CD4-positive, alpha-beta T cell treated with Interleukin-21 for 1 hour (primary cell): ENCODE measurements at places on chromosomes 1 and 21.

GRCh38 chr1:176211396-176212165 lies 4.5 kb upstream of the COP1 start:
- no peak for DNase-seq

- no peak for DNase-seq
These were observed 210.9 kb upstream of the NRIP1 start for GRCh38 chr21:15275615-15276235.

GRCh38 chr1:178434899-178435435 lies 61.8 kb downstream of the CLEC20A start:
- no peak for DNase-seq

GRCh38 chr1:59730759-59731478 lies 83.8 kb upstream of the HOOK1 start:
- no peak for DNase-seq

- DNase-seq: no peak
These were observed 62.6 kb upstream of the CLDN14 start for GRCh38 chr21:36542312-36543101.

DNA sequence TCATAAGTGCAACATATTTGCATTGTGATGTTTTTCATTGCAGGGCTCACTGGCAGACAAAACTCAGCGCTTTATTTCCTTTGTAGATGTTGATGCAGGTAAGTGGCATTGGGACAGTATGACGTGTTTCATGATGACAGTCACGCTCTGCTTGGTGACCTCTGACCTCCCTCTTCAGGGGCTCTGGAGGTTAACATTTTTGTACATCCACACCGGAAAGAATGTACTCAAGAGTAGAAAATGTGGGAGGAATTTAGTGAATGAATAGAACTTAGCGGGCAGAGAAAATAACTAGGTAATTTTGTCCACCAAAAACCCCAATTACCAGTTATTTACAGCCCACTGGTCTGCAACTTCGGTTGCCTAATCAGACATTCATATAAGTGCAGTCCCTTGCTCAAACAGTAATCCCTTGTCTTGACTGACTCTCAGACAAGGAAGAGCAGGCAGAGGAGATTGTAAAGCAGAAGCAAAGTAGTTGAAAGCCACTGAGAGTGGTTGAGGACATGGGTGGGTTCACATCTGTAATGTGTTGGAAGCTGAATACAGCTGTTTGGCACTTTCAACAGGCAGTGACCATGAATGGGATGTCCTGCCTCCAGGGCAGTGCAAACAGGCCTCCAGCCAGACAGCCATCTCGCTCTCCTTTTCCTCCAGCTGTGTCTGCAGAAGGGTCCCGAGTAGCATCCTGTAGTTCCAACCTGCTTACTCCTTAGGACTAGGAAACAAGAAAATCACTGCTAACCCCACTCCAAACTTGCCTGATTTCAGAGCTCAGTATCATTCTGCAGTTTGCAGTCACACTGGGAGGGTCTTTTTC lies 188.9 kb downstream of the NRIP1 start:
- DNase-seq: no peak

- DNase-seq: no peak
These were observed 123.8 kb upstream of the LMO4 start for GRCh38 chr1:87204921-87205320.

GRCh38 chr21:42151948-42152220 lies 67.1 kb upstream of the ABCG1 start:
- no peak for DNase-seq

- no peak for DNase-seq
These were observed 1.8 kb downstream of the IFNAR2 start for GRCh38 chr21:33231526-33231925.

- DNase-seq: no peak
These were observed 303.8 kb upstream of the LRRC7 start for GRCh38 chr1:69263921-69264391.

- peak; percentile 81 for DNase-seq
These were observed 106.4 kb downstream of the TBX19 start for GRCh38 chr1:168386949-168387586.

- DNase-seq: no peak
These were observed 785 bp downstream of the PGLYRP4 start for GRCh38 chr1:153347856-153348255.

DNA sequence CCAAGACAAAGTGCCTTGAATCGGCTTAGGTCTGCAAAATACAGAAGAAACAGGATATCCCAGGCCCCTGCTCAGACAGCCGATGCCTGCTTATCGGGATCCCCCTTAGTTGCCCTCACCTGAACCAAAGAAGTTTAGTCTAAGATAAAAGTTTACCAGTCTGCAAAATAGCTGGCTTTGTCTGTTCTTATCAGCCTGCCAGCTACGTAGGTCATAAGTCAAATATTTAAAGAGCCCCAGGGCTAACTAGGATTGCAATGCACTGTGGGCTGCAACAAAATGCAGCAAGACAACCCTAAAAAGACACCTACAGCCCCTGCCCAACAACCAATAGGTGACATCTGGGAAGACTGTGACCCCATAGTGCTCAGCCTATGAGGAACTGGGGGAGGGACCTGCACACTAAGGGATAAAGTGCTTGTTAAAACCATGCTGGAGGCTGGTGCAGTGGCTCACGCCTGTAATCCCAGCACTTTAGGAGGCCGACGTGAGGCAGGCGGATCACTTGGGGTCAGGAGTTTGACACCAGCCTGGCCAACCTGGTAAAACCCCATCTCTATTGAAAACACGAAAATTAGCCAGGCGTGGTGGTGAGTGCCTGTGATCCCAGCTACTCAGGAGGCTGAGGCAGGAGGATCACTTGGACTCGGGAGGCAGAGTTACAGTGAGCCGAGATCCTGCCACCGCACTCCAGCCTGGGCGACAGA lies 27.4 kb downstream of the LRRC3 start:
- no peak for DNase-seq

DNA sequence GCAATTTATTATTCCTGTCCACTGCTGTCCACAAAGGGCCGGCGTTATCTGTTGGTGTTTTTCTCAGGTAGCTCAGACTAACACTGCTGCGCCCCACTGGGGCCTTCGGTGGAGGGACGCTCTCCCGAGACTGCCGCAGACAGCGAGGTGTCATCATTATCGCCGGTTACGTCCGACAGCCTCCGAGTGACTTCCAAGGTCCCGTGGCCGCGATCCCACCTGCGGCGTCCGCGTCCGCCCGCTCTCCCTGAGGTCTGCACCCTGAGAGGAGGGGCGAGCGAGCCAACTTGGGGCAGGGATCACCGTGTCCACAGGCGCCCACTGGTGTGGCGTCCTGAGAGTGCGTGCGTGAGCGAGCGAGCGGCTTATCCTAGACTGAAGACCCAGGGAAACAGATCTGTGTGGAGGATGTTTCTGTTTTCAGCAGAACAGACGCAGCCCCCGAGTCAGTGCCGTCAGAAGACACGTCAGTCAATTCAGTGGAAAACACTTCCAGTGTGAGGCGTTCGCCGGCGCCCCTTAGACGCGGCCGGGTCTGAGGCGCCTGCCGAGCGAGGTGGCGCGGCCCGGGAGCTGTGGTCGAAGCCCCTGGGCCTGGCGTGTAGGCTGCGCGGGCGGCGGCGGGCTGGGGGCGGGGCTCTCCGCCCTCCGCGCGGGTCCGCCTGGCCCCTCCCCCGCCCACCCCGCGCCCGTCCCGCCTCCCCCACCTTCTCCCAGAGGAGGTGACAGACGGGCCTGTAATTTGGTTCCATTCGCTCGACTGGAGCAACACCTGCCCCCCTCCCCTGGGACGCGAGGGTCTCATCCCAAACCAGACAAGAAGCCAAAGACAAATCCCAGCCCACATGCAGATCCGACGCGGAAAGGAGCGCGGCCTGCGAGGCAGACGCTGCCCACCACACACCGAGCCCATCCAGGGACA lies 12.6 kb downstream of the NHLH2 start:
- no peak for DNase-seq
